ENCODE measurements at places on chromosomes 16 and 17.

- no peak for DNase-seq
Observed at GRCh38 chr16:48321317-48322036, 63.7 kb downstream of the SIAH1 start.

GRCh38 chr17:34486761-34487160 lies 92.6 kb upstream of the TMEM132E start:
- DNase-seq = no peak

DNA sequence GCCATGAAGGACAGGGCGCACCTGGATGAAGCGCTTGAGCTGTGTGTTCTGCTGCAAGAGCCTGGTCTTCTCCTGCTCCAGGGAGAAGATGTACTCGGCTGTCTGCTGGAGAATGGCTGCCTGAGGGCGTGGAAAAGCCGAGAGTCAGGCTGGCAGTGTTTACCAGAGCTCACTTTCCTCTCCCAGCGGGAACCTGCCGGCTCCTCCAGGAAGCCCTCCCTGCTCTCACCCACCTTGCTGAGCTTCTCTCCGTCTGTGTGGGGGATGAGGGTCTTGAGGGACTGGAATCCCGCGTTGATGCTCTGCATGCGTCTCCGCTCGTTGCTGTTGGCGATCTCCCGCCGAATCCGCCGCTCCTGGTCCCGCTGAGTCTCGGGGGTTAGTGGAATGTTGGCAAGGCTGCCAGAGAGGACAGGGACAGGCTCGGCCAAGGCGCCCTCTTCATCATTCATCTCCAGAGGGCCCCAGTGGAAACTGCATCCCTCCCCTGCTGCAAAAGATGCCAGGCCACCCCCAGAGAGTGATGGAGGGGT lies 10.5 kb downstream of the TFAP4 start:
- no peak for DNase-seq

DNA sequence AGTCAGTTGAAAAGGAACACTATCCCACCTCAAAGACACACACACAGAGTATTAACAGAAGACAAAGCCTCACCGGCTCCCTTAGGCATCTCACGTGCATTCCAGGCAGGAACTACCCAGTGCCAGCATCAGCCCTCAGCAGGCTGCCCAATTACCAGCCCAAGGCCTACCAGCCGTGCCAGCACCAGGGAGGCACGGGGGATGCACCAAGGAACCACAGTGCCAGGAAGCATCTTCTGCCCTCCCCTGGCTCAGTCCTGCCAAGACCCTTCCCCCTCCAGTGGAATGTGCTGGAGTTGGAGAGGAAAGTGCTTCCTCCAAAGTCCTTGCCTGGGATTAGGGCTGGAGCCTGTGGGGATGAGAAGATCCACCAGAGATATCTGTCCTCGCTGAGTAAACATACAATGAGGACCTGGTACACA lies 11.0 kb upstream of the KRT19 start:
- no peak for DNase-seq

GRCh38 chr17:2954898-2955445 lies 108.4 kb downstream of the OR1D5 start:
- DNase-seq = no peak

GRCh38 chr16:66580605-66581209 lies 1.4 kb downstream of the CMTM2 start:
- DNase-seq = no peak

DNA sequence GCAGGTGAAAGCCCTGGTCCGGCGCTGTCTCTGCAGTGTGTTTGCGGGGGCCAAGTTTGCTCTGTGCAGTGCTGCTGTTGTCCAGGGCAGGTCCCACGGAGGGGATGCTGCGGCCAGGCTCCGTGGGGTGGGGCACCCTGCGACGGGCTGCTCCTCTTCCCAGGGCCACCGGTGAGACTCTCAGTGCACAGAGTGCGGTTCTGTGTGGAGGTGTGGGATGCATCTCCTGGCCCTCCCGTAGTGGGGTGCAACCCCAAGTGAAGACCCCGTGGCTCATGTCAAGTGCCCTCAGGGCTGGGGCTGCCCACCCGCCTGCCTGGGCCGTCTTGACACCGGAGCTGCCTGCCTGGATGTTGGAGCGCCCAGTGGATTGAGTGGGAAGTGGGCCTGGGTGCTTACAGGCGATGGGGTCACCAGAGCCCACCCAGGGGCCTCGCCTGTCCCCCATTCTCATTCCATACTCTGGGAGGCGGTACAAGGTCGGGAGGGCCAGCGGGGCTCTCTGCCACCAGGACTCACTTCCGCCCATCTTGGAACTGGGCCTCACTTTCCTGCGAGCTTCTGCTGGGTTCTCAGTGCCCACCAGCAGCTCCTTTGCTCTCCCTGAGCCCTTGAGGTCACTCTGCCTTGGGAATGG lies 119.9 kb downstream of the BANP start:
- no peak for DNase-seq

DNA sequence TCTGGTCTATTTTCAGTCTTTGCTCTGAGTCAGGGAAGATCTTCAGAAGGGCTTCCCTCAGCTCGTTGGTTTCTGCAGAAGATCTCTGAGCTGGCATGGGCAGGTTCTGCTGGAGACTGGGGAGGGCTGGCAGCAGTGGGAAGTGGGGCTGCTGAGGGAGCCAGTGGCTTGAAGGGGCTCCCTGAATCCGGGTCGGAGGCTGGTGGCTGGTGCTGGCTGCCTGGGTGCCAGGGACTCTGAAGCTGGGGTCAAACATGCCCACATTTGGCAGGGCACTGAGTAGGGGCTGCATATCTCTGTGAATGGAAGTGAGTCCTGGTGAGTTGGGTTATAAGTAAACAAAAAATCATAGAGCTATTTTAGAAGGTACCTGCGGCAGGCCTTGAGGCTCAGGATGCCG lies 67.0 kb downstream of the N4BP1 start:
- DNase-seq = no peak

- no peak for DNase-seq
Observed at GRCh38 chr17:45841186-45841585, 3.5 kb upstream of the SPPL2C start.

- DNase-seq = no peak
Observed at GRCh38 chr17:38358586-38359513, 7.2 kb downstream of the SOCS7 start.
